Testis (tissue), 5 donors: ENCODE measurements at places on chromosomes 5 and 9. TPM values are rescaled to one million over a fixed set of nuclear protein-coding genes. Genes with fewer than 3 reads are reported as not detected.

SEMA6A gene
- 52.0 TPM for total RNA-seq

SPINK13 gene
- total RNA-seq, result 0.50 TPM

GRCh38 chr9:14327036-14327435, 13.1 kb upstream of the NFIB start:
- no peak overlapping the region for H3K27ac ChIP-seq
- no peak for DNase-seq
- no peaks in the 10 kb centered on the region for H3K27me3 ChIP-seq

- H3K4me3 ChIP-seq, result no peak overlapping the region
- no peaks in the 10 kb centered on the region for H3K27me3 ChIP-seq
- no peak overlapping the region for H3K27ac ChIP-seq
- H3K4me1 ChIP-seq, result peaks cover 28% of the 10 kb centered on the region
- peak; percentile 31 for DNase-seq
Observed at GRCh38 chr5:138648841-138649240, 73.6 kb upstream of the HSPA9 start.

GRCh38 chr9:122342323-122343050, 28.3 kb upstream of the PTGS1 start:
- peaks cover 4% of the 10 kb centered on the region for H3K4me1 ChIP-seq
- H3K4me3 ChIP-seq, result no peak overlapping the region
- H3K27me3 ChIP-seq, result no peaks in the 10 kb centered on the region
- H3K36me3 ChIP-seq, result no peaks in the 10 kb centered on the region
- no peak for DNase-seq
- H3K27ac ChIP-seq, result no peak overlapping the region

DNA sequence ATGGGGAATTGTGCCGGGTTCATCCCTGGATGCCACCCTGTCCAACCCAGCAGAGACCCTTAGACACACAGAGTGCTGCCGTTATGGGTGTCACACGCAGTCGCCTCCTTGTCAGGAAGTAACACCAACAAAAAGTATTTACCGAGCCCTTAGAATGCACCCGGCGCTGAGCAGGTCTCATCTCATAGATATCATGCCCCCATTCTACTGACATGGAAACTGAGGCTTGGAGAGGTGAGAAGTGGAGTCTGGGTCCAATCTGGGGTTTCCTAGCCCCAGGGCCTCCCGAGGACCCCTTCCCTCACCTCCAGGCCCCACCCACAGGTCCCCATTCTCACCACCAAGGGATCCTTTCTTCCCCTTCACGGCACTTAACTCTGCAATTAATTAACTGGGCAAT, 36.8 kb upstream of the BARHL1 start:
- no peak for DNase-seq
- H3K4me1 ChIP-seq, result no peaks in the 10 kb centered on the region
- H3K27me3 ChIP-seq, result no peaks in the 10 kb centered on the region
- H3K27ac ChIP-seq, result no peak overlapping the region

DNA sequence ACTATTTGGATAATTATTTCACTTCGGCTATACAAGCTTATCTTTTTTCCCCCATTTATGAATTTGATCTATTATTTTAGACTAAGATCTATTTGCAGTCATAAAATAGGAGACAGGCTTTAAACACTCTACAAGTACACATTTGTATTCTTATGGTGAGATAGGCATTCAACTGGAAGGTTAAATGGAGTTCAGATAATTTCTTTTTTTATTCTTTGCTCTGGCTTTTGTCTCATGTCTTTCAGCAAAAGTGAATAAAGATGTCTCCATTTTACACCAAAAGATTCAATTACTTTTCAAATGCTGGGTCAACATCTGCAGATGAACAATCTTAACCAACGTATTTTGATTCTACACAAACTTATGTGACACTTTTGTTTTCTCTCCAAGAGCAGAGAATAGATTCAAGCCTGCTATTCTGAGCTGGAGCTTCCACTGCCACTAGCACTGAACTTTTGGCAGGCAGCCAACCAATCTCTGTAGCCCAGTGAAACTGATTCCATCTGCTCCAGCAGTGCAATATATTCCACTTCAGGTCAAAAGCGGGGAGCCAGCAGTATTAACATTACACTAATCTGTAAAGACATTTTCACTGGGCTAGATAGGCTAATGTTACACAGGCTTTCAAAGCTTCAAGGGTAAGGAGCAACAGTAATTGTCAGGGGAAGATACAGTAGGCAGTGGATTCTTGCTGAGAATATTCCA, 452.0 kb upstream of the ZNF608 start:
- no peaks in the 10 kb centered on the region for H3K27me3 ChIP-seq
- DNase-seq, result peak; percentile 84
- H3K36me3 ChIP-seq, result no peaks in the 10 kb centered on the region

DNA sequence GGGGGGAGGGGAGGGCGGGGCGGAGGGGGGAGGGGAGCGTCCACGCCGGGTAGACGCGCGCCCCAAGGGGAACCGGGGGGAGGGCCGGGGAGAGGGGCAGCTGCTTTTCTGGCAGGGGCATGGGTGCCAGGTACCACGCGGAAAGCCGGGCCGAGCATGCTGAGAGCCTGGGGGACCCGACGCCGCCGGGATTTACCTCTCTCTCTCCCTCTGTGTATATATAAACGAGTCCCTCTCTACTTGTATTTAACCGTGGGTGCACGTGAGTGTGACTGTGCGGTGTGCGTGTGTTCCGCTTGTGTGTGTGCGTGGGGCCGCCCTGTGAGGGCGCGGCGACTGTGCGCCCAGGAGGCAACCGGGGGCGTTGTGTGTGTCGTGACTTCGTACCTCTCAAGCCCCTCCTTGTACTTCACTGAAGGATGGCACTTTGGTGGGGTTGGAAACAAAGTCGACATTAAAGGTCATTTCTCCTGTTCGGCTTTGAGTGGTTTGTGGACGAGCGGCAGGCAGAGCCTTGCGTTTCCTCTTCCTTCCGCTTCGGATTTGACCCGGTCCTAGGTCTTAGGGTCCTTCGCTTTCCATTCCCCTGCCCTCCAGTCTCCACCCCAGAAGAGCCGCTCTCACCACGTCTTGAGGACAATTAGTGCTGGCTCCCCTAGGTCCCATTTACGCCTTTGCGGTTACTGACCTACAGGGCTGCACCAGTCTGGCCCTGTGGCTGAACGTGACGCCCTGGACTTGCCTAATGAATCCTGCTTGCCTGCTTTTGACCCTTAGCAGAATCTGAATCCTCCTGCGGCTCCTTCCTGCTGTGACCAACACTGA, 36.2 kb upstream of the TTC1 start:
- DNase-seq, result no peak
- no peak overlapping the region for H3K27ac ChIP-seq
- no peaks in the 10 kb centered on the region for H3K4me1 ChIP-seq
